Chondrocyte (in vitro differentiated cells): ENCODE measurements at places on chromosomes 2 and 18. TPM values are rescaled to one million over a fixed set of nuclear protein-coding genes. Genes with fewer than 3 reads are reported as not detected.

DNA sequence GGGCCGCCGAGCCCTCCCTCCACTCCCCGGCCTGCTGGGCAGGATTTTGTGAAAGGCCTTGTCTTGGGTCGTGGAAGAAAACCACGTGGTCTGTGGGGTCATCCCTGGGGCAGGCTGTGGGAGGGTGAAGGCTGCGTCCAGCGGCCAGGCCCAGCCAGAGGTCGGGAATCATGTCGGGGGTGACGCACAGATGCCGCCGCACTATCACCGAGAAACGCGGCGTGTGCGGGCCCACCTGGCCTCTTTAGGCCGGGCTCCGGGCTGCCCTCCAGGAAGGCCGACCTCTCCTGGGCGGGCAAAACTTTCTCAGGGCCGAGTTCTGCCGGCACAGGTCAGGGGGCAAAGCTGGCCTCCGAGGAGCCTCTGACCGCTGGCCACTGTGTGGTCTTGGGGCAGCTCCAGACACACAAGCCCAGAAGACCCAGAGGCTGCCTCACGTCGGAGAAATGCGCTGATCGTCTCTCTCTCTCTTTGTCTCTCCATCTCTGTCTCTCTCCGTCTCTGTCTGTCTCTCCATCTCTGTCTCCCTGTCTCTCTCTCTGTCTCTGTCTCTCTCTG lies 28.4 kb downstream of the NFATC1 start:
- H3K4me3 ChIP-seq: no peak overlapping the region
- DNase-seq: no peak
- H3K4me1 ChIP-seq: peaks cover 18% of the 10 kb centered on the region
- H3K27me3 ChIP-seq: peaks cover 12% of the 10 kb centered on the region
- H3K36me3 ChIP-seq: peaks cover 12% of the 10 kb centered on the region
- no peak overlapping the region for H3K27ac ChIP-seq

GRCh38 chr2:161223139-161223732 lies 63.0 kb downstream of the TANK start:
- peaks cover 5% of the 10 kb centered on the region for H3K4me1 ChIP-seq
- H3K36me3 ChIP-seq: peaks cover 7% of the 10 kb centered on the region
- no peak overlapping the region for H3K27ac ChIP-seq
- no peaks in the 10 kb centered on the region for H3K27me3 ChIP-seq

DNA sequence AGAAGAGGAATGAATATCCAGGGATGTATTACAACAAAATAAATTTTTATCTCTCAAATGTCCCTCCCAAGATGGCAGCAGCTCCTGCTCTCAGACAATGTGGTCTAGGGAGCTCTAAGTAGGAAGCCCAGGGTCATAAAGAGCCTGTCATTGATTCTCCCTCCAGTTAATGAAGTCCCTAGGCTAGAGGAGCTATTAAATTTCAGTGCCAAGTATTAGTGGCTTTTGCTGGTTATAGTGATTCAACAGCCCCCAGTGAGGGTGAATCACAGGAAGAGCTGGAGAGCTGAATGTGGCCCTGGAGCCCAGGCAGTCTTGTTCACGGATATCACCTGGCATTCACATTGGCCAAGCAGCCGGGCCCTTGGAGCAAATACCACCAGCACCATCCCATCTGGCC lies 109.8 kb upstream of the YPEL5 start:
- H3K4me1 ChIP-seq: no peaks in the 10 kb centered on the region
- no peak overlapping the region for H3K4me3 ChIP-seq
- H3K27ac ChIP-seq: no peak overlapping the region
- no peak for DNase-seq
- no peaks in the 10 kb centered on the region for H3K36me3 ChIP-seq

- no peak overlapping the region for H3K4me3 ChIP-seq
- no peak for DNase-seq
- H3K36me3 ChIP-seq: no peaks in the 10 kb centered on the region
- H3K4me1 ChIP-seq: no peaks in the 10 kb centered on the region
Measured at GRCh38 chr18:39561126-39561525, 1995.5 kb upstream of the CELF4 start.

GRCh38 chr2:72103690-72104089 lies 44.0 kb downstream of the CYP26B1 start:
- peaks cover 11% of the 10 kb centered on the region for H3K27me3 ChIP-seq
- no peak overlapping the region for H3K4me3 ChIP-seq
- peaks cover 7% of the 10 kb centered on the region for H3K4me1 ChIP-seq
- DNase-seq: no peak

- DNase-seq: no peak
- peaks cover 43% of the 10 kb centered on the region for H3K27me3 ChIP-seq
- H3K4me3 ChIP-seq: no peak overlapping the region
- no peaks in the 10 kb centered on the region for H3K4me1 ChIP-seq
- no peak overlapping the region for H3K27ac ChIP-seq
Measured at GRCh38 chr2:86821842-86822241, 31.1 kb upstream of the CD8A start.

- no peak for DNase-seq
- no peak overlapping the region for H3K4me3 ChIP-seq
- no peaks in the 10 kb centered on the region for H3K27me3 ChIP-seq
- H3K4me1 ChIP-seq: peaks cover 44% of the 10 kb centered on the region
- no peak overlapping the region for H3K27ac ChIP-seq
Measured at GRCh38 chr18:46158499-46158898, 54.3 kb downstream of the HAUS1 start.

- no peaks in the 10 kb centered on the region for H3K27me3 ChIP-seq
- H3K4me3 ChIP-seq: no peak overlapping the region
- no peak for DNase-seq
- H3K4me1 ChIP-seq: peaks cover 35% of the 10 kb centered on the region
Measured at GRCh38 chr18:48459465-48459864, 50.3 kb upstream of the ZBTB7C start.

DNA sequence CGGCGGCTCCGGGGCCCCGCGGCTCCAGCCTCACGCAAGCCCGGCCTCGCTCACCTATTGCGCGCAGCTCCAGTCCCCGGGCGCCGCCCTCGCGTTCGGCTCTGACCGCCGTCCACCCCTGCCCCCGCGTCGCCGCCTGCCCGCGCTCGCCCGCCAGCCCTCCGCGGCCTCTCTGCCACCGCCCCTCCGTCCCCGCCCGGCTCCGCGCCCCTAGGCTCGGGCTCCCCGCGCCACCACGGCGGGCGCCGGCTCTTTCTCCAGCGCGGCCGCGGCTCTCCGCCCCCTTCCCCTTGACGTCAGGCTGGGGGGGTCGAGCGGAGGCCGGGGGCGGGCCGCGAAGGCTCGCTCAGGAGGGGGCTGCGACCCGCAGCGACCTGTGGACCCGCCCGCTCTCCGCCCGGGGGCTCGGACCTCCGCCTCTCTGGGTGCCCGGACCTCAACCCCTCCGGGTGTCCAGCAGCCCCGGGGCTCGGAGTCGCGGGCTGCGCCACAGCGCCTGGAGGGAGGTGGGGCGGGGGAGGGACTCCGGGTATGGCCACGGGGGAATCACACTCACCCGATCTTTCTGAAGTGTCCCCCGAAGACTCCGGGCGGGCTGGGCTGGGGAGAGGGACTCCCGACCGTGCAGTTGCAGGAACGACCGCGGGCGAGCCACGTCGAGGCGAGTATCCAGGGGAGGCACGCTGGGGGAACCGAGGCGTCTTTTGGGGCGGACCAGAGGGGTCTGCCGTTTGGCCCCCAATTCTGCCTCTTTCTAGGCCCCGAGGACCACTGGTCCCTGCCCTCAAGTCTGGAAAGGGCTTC lies at the start of gene SEMA4C:
Gene SEMA4C, minus strand, starts transcription at position 259 of the 804 bp plus-strand sequence. CDS start 2,194 bp downstream, outside the sequence.
- peak within 1 kb of the TSS; percentile 86 for H3K4me3 ChIP-seq
- peaks cover 7% of the 10 kb centered on the region for H3K36me3 ChIP-seq
- no peak for DNase-seq

DNA sequence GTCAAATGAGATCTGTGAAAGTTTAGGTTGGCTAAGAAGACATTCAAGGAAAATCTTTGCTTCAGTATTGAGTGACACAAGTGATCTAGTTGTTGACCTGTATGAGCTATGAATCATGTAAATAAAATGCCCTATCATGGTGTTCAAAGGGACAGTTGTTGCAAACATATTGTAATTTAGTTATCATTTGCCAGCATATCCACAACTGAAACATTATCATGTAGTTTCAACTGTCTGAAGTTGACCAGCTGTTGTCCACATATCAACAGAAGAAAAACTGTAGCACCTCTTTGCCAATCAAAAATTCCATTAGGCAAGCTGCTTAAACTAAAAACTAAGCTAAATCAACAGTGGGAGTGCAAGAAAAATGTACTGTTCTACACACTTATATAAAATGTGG lies 527.1 kb upstream of the NRXN1 start:
- no peaks in the 10 kb centered on the region for H3K36me3 ChIP-seq
- H3K4me1 ChIP-seq: no peaks in the 10 kb centered on the region
- no peak overlapping the region for H3K27ac ChIP-seq
- no peaks in the 10 kb centered on the region for H3K27me3 ChIP-seq

- no peak overlapping the region for H3K4me3 ChIP-seq
- no peak for DNase-seq
- H3K36me3 ChIP-seq: no peaks in the 10 kb centered on the region
Measured at GRCh38 chr18:46294318-46294717, 190.1 kb downstream of the HAUS1 start.

DNA sequence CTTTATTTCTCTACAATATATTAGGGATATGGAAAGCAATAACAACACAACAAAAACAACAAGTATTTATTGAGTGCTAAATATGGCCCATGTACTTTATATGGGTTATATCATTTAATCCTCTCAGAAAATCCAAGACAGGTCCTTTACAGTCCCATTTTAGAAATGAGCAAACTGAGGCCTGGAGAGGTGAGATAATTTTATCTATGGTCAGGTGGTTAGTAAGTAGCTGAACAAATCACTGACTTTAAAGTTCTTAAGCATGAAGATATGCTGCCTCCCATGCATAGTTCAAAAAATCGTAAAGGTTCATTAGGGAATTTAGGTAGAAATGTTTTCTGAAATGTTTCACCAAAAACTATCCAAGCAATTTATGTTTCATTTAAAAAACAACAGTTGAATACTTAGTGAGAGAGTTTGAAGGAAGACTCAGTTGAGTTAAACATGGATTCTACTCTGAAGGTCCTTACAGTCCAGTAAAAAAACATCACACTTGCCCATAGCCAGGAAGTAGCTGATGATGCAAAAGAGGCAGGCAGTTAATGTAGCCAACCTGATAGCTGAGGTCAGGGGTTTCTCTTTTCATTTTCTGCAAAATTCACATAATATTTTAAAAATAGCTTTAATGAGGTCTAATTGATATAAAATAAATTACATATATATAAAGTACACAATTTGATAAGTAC lies 7.6 kb upstream of the NFE2L2 start:
- no peaks in the 10 kb centered on the region for H3K27me3 ChIP-seq
- H3K27ac ChIP-seq: no peak overlapping the region
- peaks cover 17% of the 10 kb centered on the region for H3K4me1 ChIP-seq
- H3K36me3 ChIP-seq: no peaks in the 10 kb centered on the region
- no peak overlapping the region for H3K4me3 ChIP-seq

- H3K4me3 ChIP-seq: no peak overlapping the region
- H3K4me1 ChIP-seq: peaks cover 51% of the 10 kb centered on the region
- no peaks in the 10 kb centered on the region for H3K27me3 ChIP-seq
Measured at GRCh38 chr2:189291460-189291859, 111.9 kb upstream of the COL5A2 start.

- peaks cover 15% of the 10 kb centered on the region for H3K4me1 ChIP-seq
- no peak overlapping the region for H3K4me3 ChIP-seq
- peaks cover 63% of the 10 kb centered on the region for H3K27me3 ChIP-seq
- peaks cover 1% of the 10 kb centered on the region for H3K36me3 ChIP-seq
- no peak overlapping the region for H3K27ac ChIP-seq
Measured at GRCh38 chr2:80303006-80303908, 1.3 kb downstream of the LRRTM1 start.

- no peak overlapping the region for H3K4me3 ChIP-seq
- peak overlapping the region; percentile 81 for H3K27ac ChIP-seq
- H3K4me1 ChIP-seq: peaks cover 52% of the 10 kb centered on the region
- DNase-seq: no peak
Measured at GRCh38 chr2:6181525-6181924, 489.3 kb downstream of the SOX11 start.

DNA sequence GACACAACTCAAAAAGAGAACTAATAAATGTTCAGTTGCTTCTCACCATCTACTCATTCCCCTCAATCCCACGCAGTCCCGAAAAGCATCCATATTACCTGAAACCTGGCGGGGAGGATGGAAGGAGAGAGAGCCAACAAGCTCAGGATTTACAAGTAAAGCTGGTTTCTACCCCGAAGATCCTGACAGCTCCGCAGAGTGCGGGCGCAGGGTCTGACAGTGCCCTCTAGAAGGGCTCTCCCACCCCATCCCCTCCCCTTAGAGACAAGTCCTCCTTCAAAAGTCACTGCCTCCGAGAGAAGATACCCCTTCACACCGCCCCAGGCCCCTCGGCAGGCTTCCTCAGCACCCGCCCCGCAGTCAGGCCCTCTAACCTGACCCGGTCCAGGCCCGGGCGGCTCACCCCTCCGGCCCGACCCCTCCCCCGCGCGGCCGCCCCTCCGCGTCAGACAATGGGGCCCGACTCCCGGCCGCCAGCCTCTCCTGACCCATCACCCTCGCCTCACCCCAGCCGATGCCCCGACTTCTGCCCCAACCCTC lies 550 bp downstream of the RAB1A start:
- H3K36me3 ChIP-seq: no peaks in the 10 kb centered on the region
- peak; percentile 90 for DNase-seq
- no peaks in the 10 kb centered on the region for H3K27me3 ChIP-seq
- peak overlapping the region; percentile 100 for H3K27ac ChIP-seq
- peaks cover 56% of the 10 kb centered on the region for H3K4me1 ChIP-seq

DNA sequence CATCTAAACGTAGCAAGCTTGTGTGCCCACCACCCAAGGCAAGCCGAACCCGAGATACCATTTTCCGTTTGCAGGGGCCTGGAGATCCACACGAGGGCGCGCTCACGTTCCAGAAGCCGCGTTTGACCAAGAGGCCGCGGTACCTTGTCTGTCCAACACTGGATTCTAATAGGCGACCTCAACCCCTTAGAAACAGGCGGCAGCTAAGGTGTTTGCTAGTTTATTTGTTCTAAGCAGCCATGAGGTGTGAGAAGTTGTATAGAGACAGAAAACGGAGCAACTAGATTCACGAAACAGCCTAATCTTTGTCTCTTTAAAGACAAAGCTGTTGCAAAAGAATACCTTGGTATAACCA lies 4.2 kb downstream of the HOXD11 start:
- no peak for DNase-seq
- H3K27ac ChIP-seq: no peak overlapping the region
- peaks cover 17% of the 10 kb centered on the region for H3K4me1 ChIP-seq
- no peak overlapping the region for H3K4me3 ChIP-seq
- H3K36me3 ChIP-seq: peaks cover 1% of the 10 kb centered on the region

Gene FKBP1B
- 10.4 to 18.2 TPM (median 16.2 TPM) in 3 replicates for total RNA-seq

Gene KIF1A
- total RNA-seq: 15.2 to 63.5 TPM (median 60.0 TPM) in 3 replicates

Gene MBP
- 8.3 to 15.9 TPM (median 14.0 TPM) in 3 replicates for total RNA-seq

Gene CRYGC
- total RNA-seq: not detected in 3 replicates

Gene ARHGAP15
- 0.36 to 0.42 TPM in 2 of 3 replicates, not detected in the other for total RNA-seq

Gene TSPYL6
- total RNA-seq: not detected in 3 replicates

Gene SERPINB5
- total RNA-seq: 0.24 TPM in 1 of 3 replicates, not detected in the others

Gene C2orf80
- not detected in 3 replicates for total RNA-seq

Gene SCTR
- total RNA-seq: not detected in 3 replicates

Gene VWA3B
- total RNA-seq: not detected in 3 replicates

Gene KCNE4
- total RNA-seq: 7.4 to 23.2 TPM (median 22.3 TPM) in 3 replicates

Gene VPS4B
- 54.9 to 64.8 TPM (median 55.1 TPM) in 3 replicates for total RNA-seq

Gene COLEC12
- 2.1 to 17.8 TPM (median 2.2 TPM) in 3 replicates for total RNA-seq

Gene CCDC148
- total RNA-seq: 0.52 to 1.5 TPM (median 1.4 TPM) in 3 replicates

Gene LINC00305
- not detected in 3 replicates for total RNA-seq

Gene HOXD11
- total RNA-seq: not detected in 3 replicates

Gene LOXHD1
- not detected in 3 replicates for total RNA-seq

Gene CIDEA
- total RNA-seq: not detected in 3 replicates

Gene CD8B2
- total RNA-seq: not detected in 3 replicates
